Panc1 (cell line): ENCODE measurements at places on chromosomes 1 and 21.

- no peak for DNase-seq
Observed at GRCh38 chr1:178908358-178908757, 37.5 kb upstream of the ANGPTL1 start.

GRCh38 chr21:38429011-38429410, 69.3 kb downstream of the ERG start:
- no peak for DNase-seq

- DNase-seq: no peak
Observed at GRCh38 chr1:111861523-111861922, 105.8 kb downstream of the DDX20 start.

DNA sequence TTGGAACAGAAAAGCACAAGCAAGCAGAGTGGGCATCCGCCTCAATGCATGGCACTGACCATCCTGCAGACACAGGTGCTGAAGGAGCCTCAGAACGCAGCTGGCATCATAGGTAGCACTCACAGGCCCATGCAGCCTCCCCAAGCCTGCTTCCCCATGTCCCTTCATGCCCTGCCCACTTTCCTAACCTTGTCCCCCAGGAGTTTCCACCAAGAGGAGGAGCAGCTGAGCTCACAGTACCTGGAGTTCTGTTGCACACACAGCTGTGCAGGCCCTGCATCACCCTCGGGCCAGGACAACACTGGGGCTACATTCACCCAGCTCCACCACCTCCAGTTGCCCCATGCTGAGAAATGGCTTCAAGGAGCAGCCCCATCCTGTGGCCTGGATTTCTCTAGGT, 83.4 kb downstream of the SETD4 start:
- no peak for DNase-seq

- no peak for DNase-seq
Observed at GRCh38 chr1:26189331-26189730, 1.1 kb upstream of the CATSPER4 start.

- DNase-seq: no peak
Observed at GRCh38 chr1:53891678-53892077, 2.1 kb upstream of the YIPF1 start.

DNA sequence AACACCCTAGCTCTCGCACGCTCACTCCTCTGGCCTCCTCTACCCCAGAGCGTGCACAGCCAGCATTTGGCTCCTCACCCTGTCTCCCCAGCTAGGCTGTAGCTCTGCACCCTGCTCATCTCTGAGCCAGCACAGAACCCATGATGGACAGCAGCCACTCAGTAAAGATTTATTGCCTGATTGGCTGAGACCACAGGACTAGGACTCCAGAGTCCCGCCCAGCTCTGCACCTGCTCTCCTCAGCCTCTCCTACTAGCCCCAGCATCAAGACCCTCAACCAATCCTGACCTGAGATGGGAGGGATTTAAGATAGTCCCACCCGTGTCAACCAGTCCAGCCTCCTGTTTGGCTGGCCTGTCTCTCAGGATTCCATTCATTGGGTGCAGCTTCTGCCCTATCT, 9.3 kb downstream of the C1QB start:
- no peak for DNase-seq

DNA sequence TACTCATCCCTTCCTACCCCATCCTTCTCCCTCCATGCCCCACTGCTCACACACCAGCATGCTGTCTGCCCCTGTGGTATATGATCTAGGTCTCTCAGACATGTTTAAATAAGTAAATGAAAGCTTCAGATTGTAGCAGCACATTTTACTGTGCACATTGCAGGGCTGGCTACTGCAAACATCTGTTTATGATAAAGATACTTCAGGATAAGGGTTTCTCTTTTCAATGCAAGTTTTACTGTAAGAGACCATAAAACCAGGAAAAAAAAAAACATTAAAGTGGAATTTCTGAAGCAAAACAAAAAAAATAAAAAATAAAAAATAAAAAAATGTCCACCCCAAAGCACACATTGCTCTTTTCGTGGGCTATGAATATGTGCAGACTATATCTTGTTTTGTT, 184.4 kb downstream of the USH2A start:
- no peak for DNase-seq

DNA sequence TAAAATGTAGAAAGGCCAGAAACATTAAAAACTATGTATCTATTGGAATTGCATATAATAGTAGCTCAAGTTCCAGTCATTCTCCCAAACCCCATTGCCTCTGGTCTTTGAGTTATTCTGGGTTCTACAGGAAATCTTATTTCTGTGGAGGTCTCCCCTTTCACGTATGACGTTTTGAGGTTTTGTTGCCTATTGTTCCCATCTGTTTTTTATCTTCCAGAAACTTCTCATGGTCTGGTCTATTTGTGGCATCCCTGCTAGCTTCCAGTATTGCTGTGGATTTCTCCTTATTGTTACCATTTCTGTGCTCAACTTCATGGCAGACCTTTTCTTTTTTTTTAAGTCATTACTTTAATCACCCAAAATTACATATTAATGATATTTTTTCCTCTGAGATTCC, 43.3 kb downstream of the DTL start:
- no peak for DNase-seq

DNA sequence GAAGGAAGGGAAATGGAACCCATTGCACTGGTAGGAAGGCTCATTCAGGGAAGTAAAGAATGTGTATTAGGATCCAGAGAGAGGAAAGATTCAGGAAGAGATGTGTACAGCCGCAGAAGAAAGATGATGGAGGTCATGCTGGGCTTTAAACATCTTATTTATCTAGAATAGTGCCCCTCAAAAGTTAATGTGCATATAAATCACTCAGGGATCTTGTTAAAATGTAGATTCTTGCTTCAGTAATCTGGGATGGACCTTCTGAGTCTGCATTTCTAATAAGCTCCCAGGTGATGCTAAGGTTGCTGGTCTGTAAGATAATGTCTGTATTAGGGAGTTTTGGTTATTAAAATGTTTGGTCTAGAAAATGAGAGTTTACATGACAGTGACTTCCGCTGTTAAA, 46.3 kb downstream of the ADGRL2 start:
- DNase-seq: no peak

DNA sequence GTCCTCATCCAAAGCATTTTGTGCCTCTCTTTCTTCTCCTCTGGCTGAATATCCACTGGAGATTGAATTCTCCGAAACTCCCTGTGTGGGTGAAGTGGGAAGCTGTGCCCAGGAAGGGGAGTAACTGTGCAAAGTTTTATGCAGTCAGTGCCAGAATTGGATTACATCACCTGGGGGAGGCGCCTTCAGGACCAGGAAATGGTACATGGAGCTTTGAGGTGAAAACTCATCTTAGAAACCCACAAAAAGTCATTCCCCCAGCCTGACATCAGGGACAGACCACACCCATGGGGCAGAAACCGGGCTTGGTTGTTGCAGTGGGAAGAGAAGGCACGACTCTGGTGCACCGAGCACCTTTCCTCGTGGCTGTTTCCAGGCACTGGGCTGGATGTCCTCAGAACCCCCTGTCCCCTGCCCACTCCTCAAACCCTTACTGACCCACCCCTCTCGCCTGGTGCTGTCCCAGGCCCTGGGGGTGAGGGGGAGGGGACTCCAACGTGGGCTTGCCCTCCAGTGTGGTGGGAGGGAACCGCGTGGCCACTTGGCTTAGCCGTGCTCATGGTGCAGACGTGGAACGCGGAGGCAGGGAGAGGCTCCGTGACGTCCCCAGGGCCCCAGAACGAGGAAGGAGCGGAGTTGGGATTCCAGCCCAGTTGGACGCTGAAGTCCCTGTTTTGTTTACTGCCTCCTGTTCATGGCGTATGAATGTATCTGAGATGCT, 15.7 kb downstream of the TFF3 start:
- DNase-seq: no peak

GRCh38 chr1:93613898-93614297, 67.7 kb downstream of the BCAR3 start:
- no peak for DNase-seq

- no peak for DNase-seq
Observed at GRCh38 chr1:35887508-35887907, 4.5 kb downstream of the AGO1 start.

GRCh38 chr1:212498283-212499040, 65.7 kb downstream of the NENF start:
- no peak for DNase-seq

- DNase-seq: no peak
Observed at GRCh38 chr1:78441921-78442320, 48.9 kb upstream of the PTGFR start.

DNA sequence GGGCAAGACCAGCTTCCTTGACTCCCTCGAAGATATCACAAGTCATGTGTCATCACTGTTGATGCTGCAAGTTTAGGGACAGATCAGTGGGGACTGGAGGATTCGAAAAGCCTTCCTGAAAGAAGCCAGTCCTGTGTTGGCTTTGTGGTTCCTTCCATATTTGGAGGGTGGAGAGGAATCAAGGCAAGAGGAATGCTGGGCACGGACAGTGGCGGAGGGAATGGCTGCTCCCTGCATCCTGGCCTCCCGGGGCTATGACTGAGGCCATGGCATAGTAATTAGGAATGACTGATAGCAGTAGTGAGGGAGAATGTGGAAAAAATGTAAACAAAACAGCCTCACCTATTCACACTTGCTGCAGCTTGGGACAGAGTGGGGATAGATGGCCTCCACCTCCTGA, 36.4 kb downstream of the VANGL1 start:
- no peak for DNase-seq

- no peak for DNase-seq
Observed at GRCh38 chr1:89669441-89669840, 36.5 kb downstream of the LRRC8C start.

- peak; percentile 17 for DNase-seq
Observed at GRCh38 chr1:69982992-69983391, 222.4 kb downstream of the LRRC40 start.

- no peak for DNase-seq
Observed at GRCh38 chr1:204493984-204494280, 673 bp downstream of the PIK3C2B start.

- DNase-seq: no peak
Observed at GRCh38 chr1:238176441-238176840, 285.7 kb upstream of the ZP4 start.

- no peak for DNase-seq
Observed at GRCh38 chr1:223421676-223422075, 28.5 kb downstream of the CCDC185 start.

DNA sequence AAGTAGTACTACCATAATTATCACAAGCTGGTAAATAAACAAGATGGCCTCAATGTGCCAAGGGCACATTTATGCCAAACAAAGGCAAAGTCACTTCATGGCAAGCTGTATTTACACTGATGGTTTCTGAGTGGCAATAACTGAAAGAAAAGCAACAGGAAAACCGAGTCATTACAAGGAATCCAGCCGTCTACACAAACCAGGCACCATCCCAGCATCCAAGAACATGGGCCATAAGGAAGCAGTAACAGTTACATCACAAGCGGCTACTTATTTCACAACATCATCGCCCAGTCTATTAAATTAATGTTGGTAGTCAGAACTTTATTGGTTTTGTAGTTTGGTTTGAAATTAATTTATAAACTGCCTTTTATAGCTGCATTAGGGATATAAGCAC, 214.2 kb downstream of the RERE start:
- DNase-seq: no peak

DNA sequence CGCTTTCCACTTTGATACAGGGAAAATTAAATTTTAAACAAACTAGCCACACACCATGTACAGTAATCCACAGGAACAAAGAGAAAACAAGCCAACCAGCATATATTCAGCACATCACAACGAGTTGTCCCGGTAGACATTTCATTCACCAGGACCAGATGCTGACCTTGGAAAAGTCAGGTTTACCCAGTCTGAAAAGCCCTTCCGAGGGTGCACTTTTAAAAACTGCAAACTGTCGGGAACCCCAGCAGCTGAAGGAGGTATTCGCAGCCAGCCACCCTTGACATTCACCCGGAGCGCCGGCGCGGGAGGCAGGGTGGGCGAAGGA, 1.2 kb downstream of the MCOLN3 start:
- no peak for DNase-seq

GRCh38 chr1:169132512-169133227, 26.2 kb downstream of the ATP1B1 start:
- DNase-seq: no peak

DNA sequence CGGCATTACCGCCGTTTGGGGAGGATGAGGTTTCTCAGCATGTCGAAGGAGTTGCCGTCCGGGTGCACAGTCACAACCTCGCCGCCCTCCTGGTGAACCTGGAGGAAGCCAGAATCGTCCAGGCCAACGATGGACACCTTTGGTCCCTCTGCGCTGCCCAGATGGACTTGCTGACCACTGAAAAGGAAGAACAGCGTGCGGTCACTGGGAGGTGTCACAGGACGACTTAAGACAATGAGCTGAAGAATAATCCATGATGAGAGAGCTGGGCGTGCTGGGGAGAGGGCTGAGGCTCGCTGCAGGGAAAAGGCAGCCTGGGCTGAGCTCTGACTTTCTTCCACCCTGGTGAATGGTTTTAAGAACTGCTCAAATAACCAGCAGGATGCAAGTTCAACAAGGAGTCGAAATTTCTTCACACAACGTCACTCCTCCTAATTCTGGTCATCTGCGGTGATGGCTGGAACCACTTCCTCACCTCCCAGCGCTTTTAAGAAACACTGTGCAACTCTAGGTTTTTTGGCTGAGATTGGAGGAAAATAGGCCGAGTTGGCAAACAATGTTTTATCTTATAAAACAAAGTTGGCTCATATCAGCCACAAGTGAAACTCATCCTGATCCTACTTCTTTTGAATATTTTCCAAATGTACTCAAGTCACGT, 55.5 kb downstream of the SIM2 start:
- no peak for DNase-seq

GRCh38 chr1:31626223-31627207, 9.0 kb downstream of the HCRTR1 start:
- DNase-seq: no peak

DNA sequence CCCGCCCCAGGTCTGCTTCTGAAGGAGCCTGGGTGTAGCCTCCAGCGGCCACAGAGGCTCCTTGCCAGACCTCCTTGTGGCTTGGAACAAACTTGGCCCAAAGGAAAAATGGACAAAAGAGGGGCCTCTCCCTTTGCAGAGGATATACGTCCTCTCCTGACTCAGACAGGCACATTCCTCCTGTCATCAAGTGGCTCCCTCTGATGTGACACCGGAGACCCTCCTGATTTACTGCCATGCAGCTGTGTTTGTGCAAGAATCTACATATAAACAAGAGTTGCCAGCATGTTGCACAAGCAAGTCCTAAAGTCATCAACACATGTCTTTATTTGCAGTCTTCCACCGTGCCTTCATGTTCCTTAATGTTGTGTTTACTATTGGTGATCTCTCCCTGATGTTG, 54.1 kb upstream of the F3 start:
- no peak for DNase-seq

GRCh38 chr1:235945775-235946570, 79.3 kb upstream of the LYST start:
- DNase-seq: no peak

- no peak for DNase-seq
Observed at GRCh38 chr1:11027316-11027715, 14.9 kb downstream of the TARDBP start.

- no peak for DNase-seq
Observed at GRCh38 chr1:237105826-237106225, 63.8 kb downstream of the RYR2 start.
